ENCODE measurements at places on chromosomes 1 and 21.
A peak's percentile ranks its signal among the peaks of the same experiment; 100 is the strongest.

DNA sequence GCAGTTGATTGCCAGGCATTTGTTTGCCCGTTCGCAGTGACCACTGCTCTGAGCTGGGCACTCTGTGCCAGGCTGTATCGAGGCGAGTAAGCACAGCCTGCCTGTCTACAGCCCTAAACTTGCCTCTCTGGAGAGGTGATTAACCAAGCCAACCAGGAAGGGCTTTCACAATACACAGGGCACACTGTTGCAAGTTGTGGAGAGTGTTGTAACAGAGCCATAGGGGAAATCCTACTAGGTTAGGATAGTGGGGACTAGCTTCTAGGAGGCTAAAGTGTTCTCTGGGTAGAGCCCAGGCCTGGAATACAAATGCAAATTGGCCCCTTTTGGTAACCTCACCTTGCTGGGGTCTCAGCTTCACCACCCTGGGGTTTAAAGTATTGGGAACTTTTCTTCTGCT, 23.8 kb downstream of the PRDM2 start:
- DNase-seq: no peak

GRCh38 chr1:11055676-11056075, 4.1 kb downstream of the SRM start:
- DNase-seq: no peak

DNA sequence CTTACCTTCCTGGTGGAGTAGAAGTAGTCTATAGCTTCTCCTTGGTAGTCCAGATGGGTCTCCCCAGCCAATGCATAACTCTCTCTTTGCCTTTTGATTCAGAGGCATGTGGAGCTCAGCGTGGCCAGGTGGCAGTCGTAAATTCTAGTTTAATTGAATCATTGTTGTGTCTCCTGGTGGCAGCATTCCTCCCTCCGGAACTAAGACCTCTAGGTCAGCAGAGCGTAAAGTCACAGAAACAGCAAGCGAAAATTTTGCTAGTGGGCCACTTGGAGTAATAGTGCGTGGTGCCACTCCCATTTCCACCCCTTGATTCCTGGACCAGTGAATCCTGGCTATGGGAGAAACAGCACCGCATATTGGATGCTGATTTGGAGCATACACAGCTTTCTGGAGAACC, 3.9 kb upstream of the TMPRSS2 start:
- DNase-seq: no peak

DNA sequence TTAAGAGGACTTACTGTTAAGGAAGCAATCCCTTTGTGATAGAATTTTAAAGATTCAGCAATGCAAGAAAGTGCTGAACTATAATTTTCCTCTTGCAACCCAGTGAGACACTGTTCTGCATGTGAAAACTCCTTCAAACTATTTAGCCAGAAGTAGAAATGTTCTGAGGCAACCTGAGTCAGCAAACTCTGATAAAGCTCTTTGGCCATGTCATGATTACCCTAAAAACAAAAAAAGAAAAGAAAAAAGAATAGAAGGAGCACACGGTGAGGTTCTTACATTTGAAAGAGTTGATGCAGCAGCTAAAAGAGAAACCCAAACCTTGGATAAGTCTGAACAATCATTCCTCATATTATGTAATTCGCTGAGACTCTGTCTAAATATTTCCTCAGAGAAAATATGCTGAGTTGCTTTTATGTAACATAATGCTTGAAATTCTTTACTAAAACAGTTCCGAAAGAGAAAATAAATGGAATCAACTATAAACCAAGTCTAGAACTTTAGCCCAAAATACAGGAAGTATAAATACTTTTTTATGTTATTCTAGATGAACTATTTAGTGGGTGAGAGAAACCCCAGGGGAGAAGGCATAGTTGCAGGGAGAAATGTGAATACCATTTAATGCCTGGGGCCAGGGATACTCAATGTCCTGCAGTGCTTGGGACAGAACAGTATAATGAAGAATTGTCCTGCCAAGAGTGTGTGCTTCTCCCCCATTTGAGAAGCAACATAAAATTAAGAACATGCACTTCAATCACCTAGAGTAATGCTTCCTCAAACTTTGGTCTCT, 60.0 kb downstream of the INTS7 start:
- DNase-seq: no peak

- DNase-seq: peak; percentile 26
Measured at GRCh38 chr1:72037745-72038343, 244.5 kb downstream of the NEGR1 start.

GRCh38 chr1:12065872-12066271, 2.8 kb downstream of the TNFRSF8 start:
- DNase-seq: no peak

DNA sequence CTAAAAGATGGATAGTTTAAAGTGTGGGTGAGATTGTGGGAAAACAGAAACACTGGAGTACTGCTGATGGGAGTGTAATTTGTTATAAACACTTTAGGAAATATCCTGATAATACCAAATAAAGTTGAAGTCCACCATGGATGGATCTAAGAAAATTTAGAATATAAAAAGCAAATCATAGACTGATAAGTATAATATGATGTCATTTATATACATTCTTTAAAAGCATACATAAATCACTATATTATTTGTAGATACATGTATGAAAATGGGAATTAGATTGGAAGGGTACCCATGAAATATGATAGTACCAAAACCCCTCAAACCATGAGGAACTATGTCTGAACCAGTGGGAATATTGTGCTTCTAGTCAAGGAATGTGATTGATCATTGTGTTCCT, 7.9 kb downstream of the ZMPSTE24 start:
- no peak for DNase-seq

DNA sequence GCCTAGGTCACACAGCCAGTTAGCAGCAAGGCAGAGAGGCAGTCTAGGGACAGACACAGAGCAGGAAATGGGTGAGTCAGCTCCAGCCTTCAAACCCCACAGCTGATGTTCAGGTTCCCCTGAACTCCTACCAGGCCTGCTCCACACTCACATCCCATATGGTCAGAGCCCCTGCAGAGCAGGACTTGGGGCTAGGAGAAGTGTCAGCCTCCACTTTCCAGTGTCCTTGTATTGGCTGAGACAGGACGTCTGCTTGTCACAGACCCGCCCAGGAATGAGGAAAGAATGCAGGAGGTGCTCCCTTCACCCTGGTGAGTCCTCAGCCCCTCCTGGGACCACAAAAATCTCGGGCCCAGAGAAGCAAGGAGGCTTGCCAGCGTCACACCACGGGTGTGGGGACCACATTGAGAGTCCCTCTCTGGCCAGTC, 92.5 kb downstream of the LACTBL1 start:
- DNase-seq: no peak

- no peak for DNase-seq
Measured at GRCh38 chr1:64337926-64338325, 132.0 kb upstream of the CACHD1 start.

DNA sequence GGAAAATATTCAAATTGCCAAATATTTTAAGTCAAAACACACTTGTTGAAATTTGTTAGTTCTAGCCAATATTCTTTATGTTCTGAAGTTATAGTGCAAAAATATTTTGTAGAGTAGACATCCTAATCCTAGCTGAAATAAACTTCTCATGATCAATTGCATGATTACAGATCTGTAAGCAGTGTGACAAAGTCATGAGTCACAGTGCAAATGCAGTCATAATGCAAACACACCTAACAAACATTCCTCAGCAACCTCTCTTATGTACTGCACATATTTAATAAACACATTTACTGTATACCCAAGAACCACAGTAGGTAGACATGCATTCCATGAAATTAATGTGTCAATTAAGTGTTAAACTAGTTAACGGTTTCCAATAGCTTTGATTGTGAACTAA, 1857.4 kb downstream of the NCAM2 start:
- DNase-seq: no peak

- DNase-seq: no peak
Measured at GRCh38 chr1:198278943-198279342, 122.1 kb downstream of the NEK7 start.

- DNase-seq: no peak
Measured at GRCh38 chr1:43924516-43924915, 9.1 kb upstream of the ARTN start.

- DNase-seq: no peak
Measured at GRCh38 chr1:80565406-80565805, 1235.3 kb upstream of the ADGRL2 start.

DNA sequence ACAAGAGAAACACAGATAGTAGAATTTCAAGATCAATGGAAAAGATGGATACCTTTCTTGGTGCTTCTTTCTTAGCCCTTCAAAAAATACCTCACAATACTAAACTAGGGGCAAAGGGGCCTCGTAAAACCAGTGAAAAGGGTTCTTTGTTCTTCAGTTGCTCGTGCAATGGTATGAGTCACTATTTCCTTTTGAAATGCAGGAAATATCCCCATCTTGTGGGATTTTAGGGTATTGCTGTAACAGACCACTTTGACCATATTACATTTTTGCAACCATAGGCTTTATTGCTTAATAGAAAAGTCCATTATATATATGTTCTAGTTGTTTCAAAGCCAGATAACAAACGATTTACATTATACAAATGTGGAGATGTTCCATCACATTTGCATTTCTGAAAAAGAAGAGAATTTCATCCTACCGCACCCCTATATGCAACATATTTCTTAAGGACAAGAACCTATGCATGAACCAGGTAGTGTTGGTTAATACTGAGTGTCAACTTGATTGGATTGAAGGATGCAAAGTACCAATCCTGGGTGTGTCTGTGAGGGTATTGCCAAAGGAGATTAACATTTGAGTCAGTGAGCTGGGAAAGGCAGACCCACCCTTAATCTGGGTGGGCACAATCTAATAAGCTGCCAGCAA, 88.6 kb upstream of the PKN2 start:
- no peak for DNase-seq

DNA sequence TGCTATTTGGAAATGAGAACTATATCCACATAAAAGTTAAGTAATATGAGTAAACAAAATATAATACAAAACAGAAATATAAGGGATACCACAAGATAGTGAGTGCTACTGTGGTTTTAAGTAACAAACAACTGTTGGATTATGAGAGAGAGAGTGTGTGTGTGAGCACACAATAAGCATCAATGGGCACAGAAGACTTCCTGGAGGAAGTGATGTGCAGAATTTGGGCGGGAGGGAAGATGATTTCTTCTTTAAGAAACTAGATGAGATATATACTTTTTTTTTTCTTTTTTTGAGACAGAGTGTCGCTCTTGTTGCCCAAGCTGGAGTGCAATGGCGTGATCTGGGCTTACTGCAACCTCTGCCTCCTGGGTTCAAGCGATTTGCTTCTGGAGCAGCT, 7.9 kb upstream of the IER5 start:
- no peak for DNase-seq

DNA sequence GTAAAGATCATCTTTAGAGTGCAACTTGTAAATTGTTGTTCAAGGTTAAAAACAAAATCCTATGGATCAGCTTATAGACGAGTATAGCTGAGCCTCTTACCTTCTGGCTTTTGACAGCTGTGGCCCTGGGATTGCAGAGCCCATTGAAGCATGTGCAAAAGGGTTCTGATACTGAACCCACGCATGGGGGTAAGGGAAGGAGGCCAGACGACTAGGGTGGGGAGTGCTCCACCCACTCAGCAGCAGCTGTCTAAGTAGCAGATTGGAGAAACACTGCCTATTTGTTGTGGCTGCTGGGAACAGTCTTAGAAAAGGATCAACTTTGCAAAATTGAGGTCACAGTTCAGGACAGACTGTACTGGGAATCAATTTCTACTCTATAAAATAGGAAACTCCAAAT, 16.1 kb downstream of the CD101 start:
- DNase-seq: no peak

DNA sequence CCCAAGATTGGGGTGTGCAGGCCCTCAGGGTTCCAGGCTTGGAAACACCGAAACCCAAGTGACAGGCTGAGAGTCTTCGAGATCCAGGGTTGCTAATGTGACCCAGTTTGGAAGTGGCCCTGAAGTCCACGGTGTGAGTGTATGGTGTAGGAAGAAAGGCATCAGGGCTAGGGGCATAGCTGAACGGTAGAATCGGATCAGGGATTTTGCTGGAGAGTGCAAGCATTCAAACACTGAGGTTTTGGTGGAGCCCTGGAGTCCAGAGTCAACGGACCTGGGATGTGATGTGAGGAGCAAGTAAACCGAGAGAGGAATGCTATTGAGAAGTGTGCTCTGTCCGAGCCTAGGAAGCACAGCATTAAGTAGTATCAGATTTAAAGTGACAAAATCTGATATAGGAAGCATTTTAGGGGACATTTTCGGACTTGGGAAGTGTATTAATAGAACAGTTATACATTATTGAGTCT, 958 bp downstream of the NFYC start:
- DNase-seq: peak; percentile 18

DNA sequence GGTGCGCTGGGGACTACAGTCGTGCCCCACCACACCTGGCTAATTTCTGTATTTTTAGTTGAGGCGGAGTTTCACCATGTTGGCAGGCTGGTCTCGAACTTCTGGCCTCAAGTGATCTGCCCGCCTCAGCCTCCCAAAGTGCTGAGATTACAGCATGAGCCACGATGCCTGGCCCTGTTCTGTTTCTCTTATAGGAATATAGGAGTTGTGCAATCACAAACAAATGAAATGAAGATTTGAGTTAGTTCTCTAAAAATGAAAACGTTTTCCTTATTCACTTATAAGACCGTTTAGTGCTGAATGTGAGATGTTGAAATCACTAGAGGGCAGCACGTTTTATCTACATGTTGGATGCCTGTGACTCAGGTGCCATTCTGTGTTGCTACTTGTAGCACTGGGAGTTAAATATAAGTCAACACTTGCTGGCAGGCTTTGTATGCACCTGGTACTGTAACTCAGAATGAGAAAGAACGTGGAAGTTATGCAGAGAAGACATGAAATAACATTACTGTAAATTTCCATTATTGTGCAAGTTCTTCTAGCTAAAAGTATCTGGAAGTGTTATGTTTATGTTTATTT, 45.8 kb downstream of the MIGA1 start:
- no peak for DNase-seq

DNA sequence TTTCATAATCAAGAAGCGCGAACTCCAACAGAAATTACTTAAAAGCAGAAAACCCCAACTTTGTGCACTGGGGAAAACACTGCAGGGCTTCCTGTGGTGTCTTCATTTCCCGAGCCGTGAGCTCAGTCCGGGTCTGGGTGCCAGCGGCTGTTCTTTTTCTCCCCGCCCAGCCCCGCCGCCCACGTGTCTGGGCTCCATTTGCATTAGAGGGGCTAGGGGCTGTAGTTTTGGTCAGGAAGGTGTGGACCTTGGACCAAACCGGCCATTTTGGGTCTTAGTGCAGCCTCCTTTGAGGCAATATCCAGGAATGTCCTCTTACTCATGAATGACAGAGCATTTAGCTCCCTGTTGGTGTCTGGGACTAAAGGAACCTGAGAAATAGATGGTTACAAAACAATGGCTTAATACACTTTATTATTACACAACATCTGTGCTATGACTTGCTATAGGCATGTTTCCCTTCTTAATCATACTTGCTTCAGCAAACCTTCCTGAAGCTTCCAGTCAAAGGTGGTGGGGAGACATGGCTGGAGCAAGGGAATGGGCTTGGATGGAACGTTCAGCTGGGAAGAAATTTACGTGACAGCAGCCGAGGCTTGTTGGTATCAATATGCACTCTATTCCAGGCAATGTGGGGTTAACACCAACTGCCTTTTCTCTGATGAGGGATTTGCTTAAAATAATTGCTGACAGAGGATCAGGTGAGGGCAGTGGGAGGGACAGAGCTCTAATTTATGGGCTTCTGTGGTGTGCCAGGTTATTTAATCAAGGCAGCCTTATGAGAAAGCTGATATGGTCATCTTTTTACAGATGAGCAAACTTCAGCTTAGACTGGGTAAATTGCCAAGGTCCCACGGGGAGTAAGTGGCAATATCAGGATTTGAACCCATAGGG, 1.1 kb downstream of the AGTRAP start:
- DNase-seq: no peak

All from glutamatergic neuron (in vitro differentiated cells).